ENCODE measurements at places on chromosomes 13 and 19.
A peak's percentile ranks its signal among the peaks of the same experiment; 100 is the strongest.

GRCh38 chr13:40682449-40683240, 16.2 kb upstream of the FOXO1 start:
- peak; percentile 61 for DNase-seq

DNA sequence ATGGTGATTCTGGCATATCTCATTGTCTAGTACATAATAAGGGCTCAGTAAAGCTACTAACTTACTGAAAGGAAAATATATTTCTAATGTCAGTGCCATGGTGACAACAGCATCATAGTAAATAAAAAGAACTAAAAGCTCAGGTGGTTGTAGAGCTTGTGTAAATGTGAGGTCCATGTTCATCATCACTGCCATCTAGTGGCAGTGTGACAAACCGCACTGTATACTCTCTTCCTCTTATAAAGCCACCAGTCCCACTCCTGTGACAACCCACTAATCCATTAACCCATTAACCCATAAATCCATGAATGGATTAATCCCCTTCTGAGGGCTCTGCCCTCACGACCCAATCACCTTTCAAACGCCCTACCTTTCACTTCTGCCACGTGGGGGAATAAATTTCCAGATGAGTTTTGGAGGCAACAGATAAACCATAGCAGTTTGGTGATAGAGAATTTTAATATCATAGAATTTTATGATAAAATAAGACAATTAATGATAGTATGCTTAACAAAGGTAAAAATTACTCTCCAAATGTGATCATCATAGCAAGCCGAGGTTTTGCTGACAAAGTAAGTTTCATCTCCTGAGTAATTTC, 160.4 kb upstream of the SGCG start:
- peak; percentile 76 for DNase-seq

DNA sequence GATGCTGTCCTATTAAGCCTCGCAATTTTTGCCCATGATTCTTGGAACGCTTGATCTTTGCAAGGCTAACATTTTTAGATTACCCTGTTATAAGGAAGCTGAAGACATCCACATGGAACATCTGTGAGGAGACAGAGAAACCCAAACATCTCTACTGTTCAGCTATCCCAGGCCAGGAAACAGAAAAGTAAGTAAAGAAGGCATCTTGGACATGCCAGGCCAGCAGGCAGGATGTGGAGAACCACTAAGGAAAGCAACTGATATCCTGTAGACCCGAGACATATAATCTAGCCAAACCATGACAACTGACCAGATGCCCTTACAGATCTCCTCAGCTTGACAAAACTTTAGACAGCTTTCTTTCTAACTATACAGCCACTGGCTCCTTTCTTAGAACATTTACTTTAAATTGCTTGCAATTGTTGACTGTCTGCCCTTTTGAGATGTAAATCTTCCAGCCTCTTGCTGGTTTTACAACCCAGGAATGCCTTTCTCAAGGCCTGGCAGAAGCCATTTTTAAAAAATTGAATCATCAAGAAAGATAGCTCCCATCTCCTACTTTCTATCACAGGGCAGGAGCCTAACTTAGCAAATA, 255.8 kb upstream of the DACH1 start:
- DNase-seq = no peak

DNA sequence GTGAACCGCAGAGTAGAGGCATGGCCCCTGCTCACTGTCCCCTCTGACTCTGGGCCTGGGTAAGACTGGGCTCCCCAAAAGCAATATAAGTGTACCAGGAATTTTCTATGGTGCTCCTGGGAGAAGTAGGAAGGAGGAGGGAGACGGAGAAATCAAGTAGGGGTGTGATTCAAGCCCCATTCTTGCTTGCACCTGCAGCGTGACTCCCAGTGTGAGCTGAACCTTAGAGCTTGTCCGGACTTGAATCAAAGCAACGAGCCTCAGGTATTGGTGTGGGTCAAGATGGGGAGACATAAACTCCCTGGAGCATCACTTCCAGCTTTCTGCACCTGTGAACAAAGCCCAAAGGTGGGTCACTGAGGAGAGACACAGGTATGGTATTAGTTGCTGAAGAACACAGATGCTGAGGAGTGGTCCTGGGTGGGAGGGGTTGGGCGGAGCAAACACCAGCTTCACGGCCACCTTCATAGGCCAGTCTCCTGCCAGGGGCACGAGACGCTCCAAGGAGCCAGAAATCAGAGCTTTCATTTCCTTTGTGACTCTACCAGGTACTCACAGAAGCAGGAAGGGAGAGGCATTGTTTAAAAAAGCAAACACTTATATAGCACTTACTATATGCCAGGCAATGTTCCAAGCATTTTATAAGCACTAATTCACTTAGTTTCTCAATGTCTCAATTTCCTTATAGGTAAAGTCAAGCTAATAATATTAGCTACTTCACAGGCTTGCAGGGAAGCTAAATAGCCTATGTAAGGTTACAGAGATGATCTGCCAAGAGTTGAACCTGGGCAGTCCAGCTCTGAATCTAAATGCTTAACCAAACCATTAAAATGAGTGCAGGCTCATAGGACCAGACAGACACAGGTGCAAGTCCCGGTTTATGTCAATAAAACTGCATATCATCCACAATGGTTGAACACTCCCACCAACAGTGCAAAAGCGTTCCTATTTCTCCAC, 775.3 kb downstream of the UQCRFS1 start:
- no peak for DNase-seq

- DNase-seq = peak; percentile 65
These were observed 15.4 kb downstream of the FCHO1 start for GRCh38 chr19:17766543-17767131.

GRCh38 chr13:63901630-63902029, 2486.0 kb upstream of the PCDH20 start:
- no peak for DNase-seq

DNA sequence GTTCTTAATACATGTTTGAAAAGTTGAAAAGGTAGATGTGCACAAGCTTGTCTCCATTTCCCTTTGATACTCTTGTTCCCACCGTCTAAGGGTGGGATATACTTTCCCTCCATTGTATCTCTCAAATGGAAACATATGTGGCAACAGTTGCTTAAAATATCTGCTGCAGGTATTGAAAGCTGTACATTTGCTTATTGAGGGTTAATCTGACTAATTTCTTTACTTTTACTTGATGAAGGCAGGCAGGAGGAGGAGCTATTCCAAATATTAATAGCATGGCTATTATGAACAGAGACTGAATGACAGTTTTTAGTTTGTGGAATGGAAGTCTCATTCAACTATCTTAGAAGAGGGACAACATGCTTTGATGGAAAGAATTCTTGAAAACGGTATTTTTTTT, 103.8 kb downstream of the SLC10A2 start:
- no peak for DNase-seq

GRCh38 chr13:113468472-113469201, 15.3 kb upstream of the ADPRHL1 start:
- no peak for DNase-seq

DNA sequence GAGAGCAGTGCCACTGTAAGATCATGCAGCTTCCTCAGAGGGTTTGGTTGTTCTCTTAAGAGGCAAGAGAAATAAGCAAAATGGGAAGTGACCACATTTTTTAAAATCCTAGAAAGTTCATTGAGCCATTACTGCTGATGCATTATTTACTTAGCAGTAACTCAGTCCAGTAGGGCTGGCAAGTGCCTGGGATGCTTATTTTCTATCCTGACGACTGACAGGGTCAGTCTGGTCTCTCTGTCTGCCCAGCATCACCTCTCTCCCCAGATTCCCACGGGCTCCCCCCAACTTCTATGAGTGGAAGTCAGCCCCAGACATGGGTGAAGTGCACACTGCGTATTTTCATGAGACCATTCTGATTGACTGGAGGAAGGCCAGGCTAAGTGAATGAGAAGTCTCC, 10.4 kb downstream of the SHISA2 start:
- no peak for DNase-seq

- no peak for DNase-seq
These were observed 184.0 kb downstream of the KDM4B start for GRCh38 chr19:5152767-5153532.

DNA sequence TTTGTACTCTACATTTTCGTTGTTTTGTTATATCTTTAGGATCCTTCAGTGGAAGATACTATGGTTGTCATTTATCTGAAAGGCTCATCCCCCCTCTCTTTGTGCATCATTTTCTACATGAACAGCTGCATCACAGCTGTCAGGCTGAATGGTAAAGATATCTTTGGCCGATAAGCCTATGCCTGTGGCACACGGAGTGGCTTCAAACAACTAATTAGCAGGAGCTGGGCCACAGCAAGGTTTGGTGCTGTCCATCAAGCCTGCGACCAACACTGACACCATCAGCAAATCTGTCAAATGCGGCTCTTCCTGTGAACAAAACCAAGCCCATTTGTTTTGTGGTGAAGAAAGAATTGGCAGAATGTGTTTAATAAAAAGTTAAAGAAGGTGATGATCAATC, 334.4 kb downstream of the PCDH9 start:
- DNase-seq = peak; percentile 44

GRCh38 chr13:38382946-38383345, 33.3 kb downstream of the UFM1 start:
- DNase-seq = no peak

DNA sequence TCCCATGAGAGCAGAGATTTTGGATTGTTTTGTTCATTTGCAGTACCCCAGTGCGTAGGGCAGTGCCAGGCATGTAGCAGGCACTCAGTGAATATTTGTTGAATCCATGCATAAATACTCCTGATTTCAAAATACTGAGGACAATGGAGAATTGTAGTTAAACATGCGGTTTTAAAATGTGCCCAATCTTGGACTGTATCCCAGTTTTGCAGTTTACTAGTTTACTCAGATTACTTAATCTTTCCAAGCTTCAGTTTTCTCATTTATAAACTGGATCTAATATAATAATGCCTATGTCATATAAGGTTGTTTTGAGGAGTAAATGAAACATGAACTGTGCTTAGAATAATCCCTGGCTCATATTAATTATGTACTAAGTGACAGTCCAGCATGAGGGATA, 39.0 kb downstream of the RCBTB2 start:
- DNase-seq = no peak

GRCh38 chr19:33997690-33998089, 174.6 kb upstream of the LSM14A start:
- DNase-seq = no peak

GRCh38 chr19:54462047-54462654, 1.4 kb downstream of the LENG9 start:
- peak; percentile 51 for DNase-seq

- no peak for DNase-seq
These were observed 61.8 kb downstream of the ZNF136 start for GRCh38 chr19:12224676-12225075.

GRCh38 chr13:29111446-29111845, 291.3 kb downstream of the MTUS2 start:
- no peak for DNase-seq

GRCh38 chr19:2089001-2089711, 7.0 kb downstream of the MOB3A start:
- DNase-seq = no peak

DNA sequence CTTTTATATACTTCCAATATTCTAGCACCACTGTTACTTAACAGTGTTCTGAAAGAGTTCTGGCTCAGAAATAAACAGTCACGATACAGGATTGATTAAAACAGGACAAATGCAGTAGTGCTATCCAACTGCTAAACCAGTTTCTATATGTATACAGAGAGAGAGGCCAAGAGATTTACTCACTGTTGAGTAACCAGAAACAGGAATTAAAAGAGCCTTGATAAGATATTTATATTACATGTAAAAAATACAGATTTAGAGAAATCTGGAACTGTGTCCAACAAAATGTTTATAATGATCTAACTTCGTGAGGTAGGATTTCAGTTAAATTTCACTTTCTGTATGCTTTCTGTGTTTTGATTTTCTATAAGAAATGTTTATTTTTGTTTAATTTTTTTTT, 116.6 kb downstream of the CDK8 start:
- no peak for DNase-seq

DNA sequence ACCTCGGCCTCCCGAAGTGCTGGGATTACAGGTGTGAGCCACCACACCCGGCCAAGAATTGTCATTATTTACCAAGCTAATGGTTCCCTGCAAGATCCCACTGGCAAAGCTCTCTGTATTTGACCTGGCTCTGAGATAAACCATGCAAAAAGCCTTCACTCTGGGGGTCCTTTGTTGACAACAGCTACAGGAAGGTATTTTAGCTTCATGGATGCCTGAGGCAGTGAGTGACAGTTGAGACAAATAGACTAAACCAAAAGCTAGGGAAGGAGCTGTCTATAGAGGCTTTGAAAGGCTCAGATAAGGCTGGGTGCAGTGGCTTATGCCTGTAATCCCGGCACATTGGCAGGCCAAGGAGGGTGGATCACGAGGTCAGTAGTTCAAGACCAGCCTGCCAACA, 45.5 kb downstream of the NOTCH3 start:
- DNase-seq = no peak

- DNase-seq = no peak
These were observed 805.7 kb downstream of the DIAPH3 start for GRCh38 chr13:59358014-59358413.

GRCh38 chr13:78659450-78659730, 435 bp upstream of the OBI1 start:
- no peak for DNase-seq

- DNase-seq = peak; percentile 95
These were observed 187.8 kb downstream of the LHFPL6 start for GRCh38 chr13:39415008-39415802.

- DNase-seq = no peak
These were observed 15.9 kb upstream of the TICAM1 start for GRCh38 chr19:4847190-4847973.

DNA sequence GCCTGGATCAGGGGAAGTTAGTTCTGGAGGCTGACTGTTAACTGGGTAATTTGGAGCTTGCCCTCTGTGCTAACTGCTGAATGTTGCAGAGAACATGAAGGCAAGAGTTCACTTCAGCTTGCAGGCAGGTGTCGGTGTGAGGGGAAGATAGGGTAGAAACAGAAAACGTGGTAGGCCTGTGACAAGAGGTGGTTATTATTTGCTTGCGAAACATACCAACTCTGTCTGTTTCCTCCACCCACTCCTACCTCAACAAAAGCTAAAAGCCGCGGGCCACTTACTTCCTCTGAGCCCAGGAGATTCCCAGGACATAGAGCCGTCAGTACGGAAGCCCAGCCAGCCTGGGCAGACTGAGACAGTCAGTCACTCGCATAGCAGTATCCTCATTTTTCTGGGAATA, 119.2 kb upstream of the ABCC4 start:
- DNase-seq = no peak

- DNase-seq = no peak
These were observed 24.8 kb downstream of the ZNF83 start for GRCh38 chr19:52613299-52613906.

DNA sequence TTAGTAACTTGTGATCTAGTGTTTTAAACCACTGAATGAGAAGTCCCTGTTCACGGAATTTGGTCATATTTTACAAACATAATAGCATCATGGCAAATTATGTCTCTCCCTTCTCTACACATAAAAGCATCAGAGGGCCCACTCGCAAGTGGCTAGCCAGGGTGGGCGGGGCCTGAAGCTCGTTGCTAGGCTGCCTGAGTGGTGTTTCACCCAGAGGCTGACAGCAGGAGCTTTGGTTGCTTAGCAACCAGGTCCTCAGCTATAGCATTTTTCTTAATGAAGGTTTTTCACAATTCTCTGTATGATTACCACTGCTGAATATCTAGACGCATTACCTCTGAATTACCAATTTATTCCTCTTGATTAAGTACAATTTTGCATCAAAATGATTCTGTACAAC, 126.5 kb downstream of the NALCN start:
- peak; percentile 32 for DNase-seq
